Stimulated activated CD8-positive, alpha-beta memory T cell treated with anti-CD3 and anti-CD28 coated beads, Interleukin-4, amount 100 ng/mL, for 4 hours (primary cell): ENCODE measurements at places on chromosomes 5 and 9.

GRCh38 chr9:98971915-98972223 lies 28.2 kb downstream of the COL15A1 start:
- DNase-seq = no peak

GRCh38 chr9:133873461-133873891 lies 118.6 kb downstream of the VAV2 start:
- DNase-seq = no peak

DNA sequence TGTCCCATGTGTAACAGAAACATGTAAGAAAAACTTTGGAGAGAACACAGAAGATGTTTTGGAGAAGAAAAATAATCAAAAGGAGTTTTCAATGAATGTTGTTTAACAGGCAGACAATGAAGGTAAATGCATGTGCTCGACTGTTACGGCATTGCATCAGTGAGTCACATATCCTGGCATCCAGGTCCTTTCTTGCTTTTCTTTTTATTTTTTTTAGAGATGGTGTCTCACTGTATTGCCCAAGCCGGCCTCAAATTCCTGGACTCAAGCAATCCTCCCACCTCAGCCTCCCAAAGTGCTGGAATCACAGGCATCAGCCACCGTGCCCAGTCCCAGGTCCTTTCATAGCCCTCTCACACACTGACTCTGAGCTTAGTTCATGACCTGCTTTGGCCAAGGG lies 181.8 kb downstream of the DTWD2 start:
- DNase-seq = no peak

DNA sequence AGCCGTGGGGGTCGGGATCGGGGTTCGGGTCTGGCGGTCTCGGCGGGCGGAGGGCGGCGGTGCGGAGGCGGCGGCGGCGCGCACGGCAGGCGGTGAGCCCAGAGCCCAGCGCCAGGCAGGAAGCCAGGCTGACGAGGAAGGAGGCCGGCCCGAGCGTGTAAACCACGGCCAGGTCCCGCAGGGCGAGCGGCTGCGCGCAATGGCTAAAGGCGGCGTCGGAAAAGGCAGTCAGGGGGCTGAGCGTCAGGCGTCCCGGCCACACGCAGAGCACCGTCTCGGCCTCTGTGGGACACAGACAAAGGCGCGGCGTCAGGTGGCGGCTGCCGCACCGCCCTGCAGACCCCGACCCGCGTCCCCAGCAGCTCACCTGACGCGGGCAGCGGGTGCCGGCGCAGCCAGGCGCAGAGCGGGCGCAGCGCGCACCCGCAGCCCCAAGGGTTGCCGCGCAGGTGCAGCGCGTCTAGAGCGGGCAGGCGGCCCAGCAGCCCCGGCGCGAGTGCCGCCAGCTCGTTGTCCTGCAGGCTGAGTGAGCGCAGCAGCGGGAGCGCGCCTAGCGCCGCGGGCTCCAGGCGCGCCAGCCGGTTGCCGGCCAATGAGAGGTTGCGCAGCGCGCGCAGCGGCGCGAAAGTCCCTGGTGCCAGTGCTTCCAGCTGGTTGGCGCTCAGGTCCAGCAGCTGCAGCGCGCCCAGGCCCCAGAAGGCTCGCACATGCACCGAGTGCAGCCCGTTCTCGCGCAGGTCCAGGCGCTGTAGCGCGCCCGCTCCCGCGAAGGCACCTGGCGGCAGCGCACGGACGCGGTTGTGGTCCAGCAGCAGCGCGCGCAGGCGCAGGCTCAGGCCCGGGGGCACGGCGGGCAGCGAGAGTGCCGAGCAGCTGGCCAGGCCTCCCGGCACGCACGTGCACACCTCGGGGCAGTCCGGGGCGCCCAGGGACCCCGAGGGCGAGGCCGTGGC lies 671 bp downstream of the LRRC26 start:
- no peak for DNase-seq
